Prostate gland (tissue), 2 donors: ENCODE measurements at places on chromosomes 11 and 22. TPM values are rescaled to one million over a fixed set of nuclear protein-coding genes. Genes with fewer than 3 reads are reported as not detected.

Gene MFNG
- 4.4 TPM for total RNA-seq

Gene PIWIL4
- 0.82 TPM for total RNA-seq

Gene DGAT2
- 5.6 TPM for total RNA-seq

Gene SLC37A2
- 10.2 TPM for total RNA-seq

Gene AKIP1
- 23.8 TPM for total RNA-seq

Gene OR51A7
- total RNA-seq: not detected

Gene C2CD2L
- total RNA-seq: 5.1 TPM

Gene LMO2
- 25.0 TPM for total RNA-seq

Gene SYNGR1
- 43.8 TPM for total RNA-seq

- no peak for DNase-seq
- H3K27ac ChIP-seq: no peak overlapping the region
- H3K36me3 ChIP-seq: no peaks in the 10 kb centered on the region
- H3K4me3 ChIP-seq: no peak overlapping the region
Measured at GRCh38 chr22:32751065-32751767, 50.3 kb upstream of the TIMP3 start.

DNA sequence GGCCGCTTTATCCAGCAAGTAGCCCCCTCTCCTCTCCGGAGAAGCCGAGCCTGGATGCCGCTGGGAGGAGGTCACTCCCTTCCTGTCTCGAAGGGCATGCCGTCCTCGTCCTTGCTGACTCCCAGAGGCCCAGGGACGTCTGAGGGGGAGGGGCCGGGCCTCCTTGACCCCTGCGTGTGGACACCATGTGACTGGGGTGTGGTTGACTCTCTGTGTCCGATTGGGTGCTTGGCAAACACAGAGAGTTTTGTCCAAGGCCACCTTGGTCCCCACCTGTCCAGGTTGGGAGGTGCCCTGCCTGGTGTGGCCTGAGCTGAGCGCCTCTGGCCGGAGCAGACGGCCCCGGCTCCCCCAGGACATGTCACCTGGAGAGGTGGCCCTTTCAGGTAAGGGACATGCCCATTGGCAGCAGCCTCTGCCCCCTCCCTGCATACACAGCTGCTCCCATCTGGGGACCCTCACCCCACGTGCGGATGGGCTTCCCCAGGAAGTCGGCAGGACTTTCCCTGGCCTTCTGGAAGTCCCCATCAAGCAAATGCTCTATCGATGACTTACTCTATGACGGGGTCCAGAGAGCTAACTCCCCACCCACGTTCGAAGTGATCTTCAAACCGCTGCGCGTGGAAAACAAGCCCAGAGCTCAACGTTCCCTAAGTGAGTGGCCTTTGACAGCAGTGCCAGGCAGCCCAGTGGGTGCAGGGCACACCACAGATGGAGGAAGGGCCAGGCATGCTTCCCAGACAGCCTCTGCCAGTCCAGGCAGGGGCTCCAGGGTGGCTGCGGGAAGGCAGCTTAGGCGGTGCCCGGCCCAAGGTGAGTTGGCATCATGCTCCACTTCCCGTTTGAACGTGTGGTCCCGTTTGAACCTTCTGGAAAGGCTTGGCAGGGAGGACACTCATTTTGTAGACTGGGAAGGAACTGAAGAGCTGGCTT lies at the start of gene SMIM38:
TSS of gene SMIM38 (plus strand) at position 634 of the 933 bp plus-strand sequence. CDS start 1,912 bp downstream, outside the sequence.
- no peaks in the 10 kb centered on the region for H3K4me1 ChIP-seq
- no peak within 1 kb of the TSS for H3K4me3 ChIP-seq
- no peaks in the 10 kb centered on the region for H3K27me3 ChIP-seq
- H3K27ac ChIP-seq: no peak within 1 kb of the TSS

GRCh38 chr11:64251016-64251752 lies at the start of gene PLCB3:
Gene PLCB3, plus strand, starts transcription at chr11:64251530. Its CDS starts 120 bp downstream, at chr11:64251650.
- H3K4me1 ChIP-seq: peaks cover 11% of the 10 kb centered on the region
- H3K36me3 ChIP-seq: no peaks in the 10 kb centered on the region
- DNase-seq: peak; percentile 52
- H3K27me3 ChIP-seq: no peaks in the 10 kb centered on the region
- peak within 1 kb of the TSS; percentile 73 for H3K4me3 ChIP-seq
- peak within 1 kb of the TSS; percentile 70 for H3K27ac ChIP-seq

DNA sequence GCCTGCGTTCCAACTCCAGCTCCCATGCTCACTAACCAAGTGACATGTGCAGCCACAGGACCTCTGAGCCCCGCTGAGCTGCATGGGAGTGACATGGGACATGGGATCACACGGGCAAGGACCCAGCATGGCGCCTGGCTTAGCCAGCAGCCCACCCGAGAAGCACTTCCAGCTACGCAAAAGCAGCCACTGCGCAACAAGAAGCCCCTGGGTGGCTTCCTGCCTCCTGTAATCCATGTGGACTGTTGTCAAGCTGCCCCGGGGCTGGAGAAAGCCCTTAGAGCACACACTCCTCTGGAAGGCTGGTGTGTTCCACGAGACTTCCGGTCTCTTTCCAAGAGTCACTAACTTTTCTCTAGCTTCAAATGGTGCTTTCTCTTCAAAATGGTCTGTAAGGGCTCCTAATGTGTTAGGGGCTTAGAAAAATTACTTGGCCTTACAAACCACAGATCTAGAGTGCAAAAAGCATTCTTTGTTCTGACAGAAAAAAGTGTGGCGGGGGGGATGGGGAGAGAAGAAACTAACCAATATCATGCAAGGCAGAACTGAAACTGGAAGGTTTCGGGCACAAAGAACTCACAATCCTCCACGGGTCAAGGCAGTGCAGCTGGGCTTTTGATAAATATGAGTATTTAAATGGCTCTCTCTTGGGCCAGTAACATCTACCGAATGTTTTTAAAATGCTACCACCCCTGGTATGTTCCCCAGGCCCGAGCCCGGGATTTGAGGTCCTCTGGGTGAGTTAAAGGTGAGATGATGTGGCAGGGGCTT lies 5.5 kb downstream of the C11orf24 start:
- H3K27me3 ChIP-seq: no peaks in the 10 kb centered on the region
- no peak for DNase-seq
- no peak overlapping the region for H3K27ac ChIP-seq
- no peak overlapping the region for H3K4me3 ChIP-seq
- H3K36me3 ChIP-seq: no peaks in the 10 kb centered on the region
